ENCODE measurements at places on chromosomes 4 and X.

- no peak for DNase-seq
Measured at GRCh38 chr4:78418406-78418805, 133.2 kb upstream of the ANXA3 start.

DNA sequence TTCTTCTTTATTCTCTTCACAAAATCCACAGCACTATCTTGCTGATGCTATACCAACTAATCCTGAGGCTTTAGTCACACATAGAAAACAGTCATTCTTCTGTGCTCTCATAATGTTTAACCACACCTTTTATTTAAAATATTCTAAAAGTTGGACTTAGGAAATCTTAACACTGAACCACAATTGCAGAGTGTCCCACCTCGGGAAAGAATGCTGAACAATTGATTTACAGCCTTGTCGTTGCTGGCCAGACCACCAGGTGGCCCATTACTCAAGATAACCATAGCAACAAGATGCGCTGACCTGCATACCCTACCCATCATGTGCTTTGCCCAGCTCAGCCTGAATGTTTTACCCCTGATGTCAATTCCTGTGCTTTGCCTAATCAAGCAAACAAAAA, 100.8 kb downstream of the ARSJ start:
- DNase-seq: no peak

DNA sequence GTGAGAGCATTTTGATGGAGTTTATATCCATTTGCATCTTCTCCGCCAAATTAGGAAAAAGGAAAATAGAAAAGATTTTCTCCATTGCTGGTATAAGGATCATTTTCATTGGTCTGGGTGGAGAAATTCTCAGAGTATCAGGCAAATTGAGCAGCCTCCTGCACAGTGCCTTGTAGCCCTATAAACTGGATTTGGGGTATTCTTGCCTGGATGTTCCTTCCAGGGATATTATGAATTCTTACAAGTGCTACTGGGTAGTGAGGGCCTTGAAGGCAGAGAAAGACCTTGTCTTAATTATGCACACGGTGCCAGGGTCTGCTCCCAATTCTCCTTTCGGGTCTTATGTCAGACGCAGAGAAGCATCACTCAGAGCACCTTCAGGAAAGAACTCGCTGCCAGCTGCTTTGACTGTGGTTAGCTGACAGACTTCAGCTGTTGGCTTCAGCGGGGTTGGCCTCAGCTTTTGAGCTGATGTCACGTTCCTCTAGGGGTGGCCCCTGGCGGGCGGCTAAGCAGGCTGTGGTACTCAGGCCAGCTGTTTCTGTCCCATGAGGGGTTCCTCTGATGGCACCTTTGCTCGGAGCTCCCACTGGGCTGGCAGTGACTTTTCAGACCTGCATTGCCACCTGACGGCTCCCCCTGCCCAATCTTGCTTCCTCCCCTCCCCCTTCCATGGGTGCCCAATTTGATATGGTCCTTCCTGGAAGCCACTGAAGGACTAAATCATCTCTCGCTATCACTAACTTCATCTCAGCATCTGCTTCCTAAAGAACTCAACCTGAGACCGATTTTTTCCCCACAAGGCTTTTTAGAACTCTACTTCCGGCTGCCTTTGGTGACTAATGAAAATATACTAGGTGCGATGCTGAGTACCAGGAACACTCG, 519.5 kb downstream of the BCOR start:
- peak; percentile 45 for DNase-seq

- no peak for DNase-seq
Measured at GRCh38 chr4:182192511-182193181, 50.6 kb upstream of the TENM3 start.
